ENCODE measurements at places on chromosomes 1 and 21.
A peak's percentile ranks its signal among the peaks of the same experiment; 100 is the strongest.

DNA sequence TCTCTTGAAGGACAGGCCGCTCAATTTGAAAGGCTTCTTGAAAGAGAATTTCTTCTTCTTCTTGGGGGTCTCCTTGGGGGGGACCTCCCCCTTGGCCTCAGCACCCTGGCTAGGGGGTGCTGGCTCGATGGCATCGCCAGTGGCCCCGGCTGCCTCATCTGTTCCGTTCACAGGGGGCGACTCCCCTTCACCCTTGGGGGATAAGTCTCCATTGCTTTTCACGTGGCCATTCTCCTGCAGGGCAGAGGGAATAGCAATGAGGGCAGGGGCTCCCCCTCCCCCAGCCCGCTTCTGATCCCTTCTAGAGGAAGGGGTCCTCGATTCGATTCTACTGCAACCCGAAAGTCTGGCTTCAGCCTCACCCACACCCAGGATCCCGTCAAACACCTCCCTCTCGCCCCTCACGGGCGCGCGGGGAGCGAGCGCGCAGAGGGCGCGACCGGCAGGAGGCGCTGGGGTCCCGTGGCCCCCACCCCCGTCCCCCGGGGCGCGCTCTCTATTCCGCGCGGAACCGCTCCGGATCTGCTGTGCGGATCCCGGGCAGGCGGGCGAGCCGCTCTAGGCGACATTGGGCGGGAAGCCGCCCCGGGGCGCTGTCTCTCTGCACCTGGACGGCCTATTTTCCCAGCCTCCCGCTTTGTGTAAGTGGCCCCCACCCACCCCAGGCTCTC is 1.0 kb downstream of the MARCKSL1 start:
- peak; percentile 66 for DNase-seq

DNA sequence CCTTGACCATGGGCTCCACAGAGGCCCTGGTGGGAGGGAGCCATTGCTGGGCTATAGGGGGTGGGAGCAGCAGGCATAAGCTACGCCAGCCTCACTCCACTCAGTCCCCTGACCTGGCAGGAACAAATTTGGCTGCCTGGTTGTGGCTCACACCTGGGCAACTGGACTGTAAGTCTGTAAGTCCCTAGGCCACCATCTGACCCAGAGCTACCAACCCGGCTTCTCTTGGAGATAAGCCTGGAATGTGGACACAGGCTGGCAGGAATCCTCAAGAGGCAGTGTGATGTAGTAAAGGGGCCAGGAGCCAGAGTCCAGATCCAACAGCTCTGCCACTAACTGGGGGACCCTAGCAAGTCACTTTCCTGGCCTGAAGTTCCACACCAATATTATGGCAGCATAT is 11.4 kb downstream of the NCF2 start:
- DNase-seq: no peak

- no peak for DNase-seq
Observed at GRCh38 chr1:46275030-46275337, 27.4 kb downstream of the RAD54L start.

DNA sequence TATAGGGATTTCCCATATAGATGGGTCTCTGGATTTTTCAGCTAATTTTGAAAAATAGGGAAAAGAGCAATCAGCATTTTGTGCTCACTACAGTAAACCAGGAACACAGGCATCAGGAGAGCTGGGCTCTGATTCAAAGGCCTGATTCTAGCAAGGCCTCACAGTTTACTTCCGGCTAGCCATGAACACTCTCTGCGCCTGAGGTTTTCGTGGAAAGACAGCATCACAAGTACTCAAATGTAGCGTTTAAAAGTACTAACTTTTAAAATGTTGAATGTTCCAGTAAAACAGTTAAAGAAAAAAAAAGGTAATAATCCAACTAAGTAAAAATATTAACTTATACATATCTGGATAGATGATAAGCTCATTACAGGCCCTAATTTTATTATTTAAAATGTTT is 120.6 kb downstream of the SLC45A1 start:
- DNase-seq: no peak

- DNase-seq: peak; percentile 49
Observed at GRCh38 chr1:160522622-160523345, at the start of gene SLAMF6. Gene SLAMF6, minus strand, starts transcription at chr1:160523255. Its CDS starts 63 bp downstream, at chr1:160523192.

GRCh38 chr1:6464514-6464836 is 1.5 kb downstream of the TNFRSF25 start:
- DNase-seq: peak; percentile 42

DNA sequence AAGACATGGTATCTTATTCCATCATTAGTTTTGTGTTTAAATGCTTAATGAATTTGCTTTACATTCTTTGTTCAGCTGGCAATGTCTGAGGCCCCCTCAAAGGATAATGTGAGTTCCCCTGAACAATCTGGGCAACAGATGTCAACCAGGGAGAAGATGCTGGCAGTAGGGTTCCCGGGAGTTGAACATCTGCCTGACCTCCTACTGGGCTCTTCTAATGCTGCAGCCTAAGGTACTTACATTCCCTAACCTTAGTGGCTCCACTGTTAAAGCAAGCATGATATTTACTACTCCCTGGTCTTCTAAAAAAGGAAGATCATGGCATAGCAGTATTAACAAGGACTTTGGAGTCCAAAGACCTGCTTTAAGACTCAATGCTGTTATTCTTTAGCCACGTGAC is 574.9 kb upstream of the NR5A2 start:
- no peak for DNase-seq

DNA sequence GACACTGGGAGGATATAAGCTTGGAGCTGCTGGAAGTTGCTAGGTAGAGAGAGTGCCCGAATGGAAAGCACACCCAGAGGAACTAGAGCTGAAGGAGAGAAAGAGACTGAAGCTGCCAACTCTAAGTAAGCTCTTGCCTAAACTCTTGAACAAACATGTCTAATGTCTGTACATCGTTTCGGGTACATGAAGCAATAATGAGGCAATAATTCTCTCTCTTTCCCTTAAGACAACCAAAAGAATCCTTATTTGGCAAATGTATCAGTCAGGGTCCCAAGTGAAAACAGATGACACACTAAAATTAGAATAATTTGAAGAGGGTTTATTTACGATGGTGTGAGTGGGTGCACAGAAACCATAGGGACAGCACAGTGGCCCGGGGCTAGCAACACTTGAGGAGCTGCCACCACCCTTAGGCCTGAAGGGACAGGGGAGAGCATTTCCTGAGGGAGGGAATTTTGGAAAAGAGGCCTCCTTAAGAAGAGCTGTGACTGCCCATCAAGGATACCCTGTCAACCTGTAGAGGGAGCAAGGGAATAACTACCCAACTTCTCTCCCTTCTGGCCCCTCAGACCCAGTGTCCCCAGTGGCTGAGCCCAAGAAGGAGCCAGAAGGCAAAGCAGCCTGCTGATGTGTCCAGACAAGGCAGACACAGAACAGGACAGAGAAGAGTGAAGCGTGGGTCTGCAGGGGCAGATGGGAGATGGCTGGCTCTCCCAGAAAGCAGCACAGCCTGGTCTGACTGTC is 36.1 kb upstream of the KHDRBS1 start:
- no peak for DNase-seq

DNA sequence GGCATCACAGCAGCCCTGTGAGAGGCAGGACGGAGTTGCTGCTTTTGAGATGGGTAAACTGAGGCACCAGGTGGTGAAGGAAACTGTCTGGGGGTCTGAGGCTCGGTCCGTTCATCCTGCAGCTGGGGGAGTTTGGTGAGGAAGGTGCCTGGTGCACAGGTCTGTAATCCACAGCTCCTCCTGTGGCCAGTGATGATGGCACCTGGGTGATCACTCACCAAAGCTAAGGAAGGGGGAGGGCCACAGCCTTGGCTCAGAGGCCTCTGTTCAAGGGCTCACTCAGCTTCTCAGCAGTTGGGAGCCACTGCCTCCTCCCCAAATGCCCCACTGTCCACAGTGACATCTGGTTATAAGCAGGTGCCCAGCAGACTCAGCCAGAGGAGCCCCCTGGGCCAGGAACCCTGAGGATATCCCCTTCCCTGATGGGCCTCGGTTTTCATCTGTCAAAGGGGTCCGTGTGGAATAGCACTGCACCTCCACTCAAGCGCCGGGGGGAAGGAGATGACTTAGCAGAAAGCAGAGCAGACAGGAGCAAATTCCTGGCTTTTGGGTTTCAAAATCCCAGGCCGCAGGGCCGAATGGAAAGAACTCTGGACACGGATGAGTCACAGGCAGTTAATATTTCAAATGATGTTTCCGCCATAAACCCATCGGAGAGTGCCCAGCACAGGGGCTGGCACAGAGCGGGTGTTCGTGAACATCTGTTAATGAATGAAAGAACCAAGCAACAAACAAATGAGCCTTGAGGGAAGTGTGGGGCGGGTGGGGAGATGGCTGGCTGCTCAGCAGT is 82.8 kb downstream of the DMRTB1 start:
- DNase-seq: no peak

GRCh38 chr21:31222142-31222541 is 121.9 kb downstream of the TIAM1 start:
- DNase-seq: no peak

DNA sequence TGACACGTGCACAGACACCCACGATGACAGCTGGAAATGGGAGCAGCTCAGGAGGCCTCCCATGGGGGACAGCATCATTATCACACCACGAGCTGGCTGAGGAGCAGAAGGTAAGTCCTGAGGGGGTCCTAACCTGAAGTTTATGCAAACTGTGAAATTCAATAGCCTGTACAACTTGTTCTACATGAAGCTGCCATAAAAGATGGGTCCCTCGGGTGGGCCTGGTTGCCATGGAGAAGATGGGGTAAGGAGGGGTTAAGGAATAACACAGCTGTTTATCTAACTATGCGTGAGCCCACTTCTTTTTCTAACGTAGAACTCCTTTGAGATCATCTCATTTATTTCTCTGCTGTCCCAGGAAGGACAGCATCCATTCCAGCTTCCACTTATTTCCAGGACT is 163.4 kb upstream of the CD34 start:
- no peak for DNase-seq

- no peak for DNase-seq
Observed at GRCh38 chr21:32917362-32918135, 108.2 kb upstream of the OLIG2 start.

DNA sequence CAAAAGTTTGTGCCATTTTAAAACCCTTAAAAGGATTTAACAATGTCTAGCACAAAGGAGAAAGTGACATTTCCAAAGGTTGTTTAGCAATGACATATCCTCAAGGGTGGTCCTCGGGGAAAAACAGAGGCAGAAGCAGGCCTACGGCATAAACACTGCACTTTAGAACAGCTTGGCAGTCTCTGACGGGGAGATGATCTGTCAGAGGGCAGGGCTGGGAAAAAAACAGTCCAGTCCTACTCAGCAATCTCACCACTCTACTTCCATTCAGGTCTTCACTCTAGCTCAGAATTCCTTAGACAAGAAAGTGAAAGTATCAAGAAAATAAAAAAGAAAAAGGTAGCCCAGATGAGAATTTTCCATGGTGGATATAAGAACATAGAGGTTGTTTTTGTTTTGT is 4.1 kb downstream of the CRYZ start:
- DNase-seq: no peak

DNA sequence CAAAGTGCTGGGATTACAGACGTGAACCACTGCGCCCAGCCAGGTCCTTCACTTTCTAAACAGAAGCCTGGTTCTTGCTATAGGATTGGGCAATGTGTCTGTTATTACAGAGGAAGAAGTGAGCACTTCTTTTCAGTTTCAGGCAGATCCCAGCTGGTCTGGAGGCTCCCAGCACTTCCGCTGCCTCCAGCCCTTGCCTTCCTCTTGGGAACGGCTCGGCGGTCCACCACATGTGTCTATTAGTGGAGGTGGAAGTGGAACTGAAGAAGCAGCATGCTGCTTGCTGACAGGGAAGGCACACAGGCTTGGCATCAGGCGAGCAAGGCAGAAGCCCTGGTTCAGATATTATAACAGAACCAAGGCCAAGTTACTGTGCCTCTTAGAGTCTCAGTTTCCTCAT is 17.0 kb downstream of the MKNK1 start:
- DNase-seq: no peak

GRCh38 chr21:25790122-25790877 is 55.5 kb downstream of the GABPA start:
- no peak for DNase-seq

- DNase-seq: no peak
Observed at GRCh38 chr1:156098784-156099183, 15.7 kb upstream of the LMNA start.

DNA sequence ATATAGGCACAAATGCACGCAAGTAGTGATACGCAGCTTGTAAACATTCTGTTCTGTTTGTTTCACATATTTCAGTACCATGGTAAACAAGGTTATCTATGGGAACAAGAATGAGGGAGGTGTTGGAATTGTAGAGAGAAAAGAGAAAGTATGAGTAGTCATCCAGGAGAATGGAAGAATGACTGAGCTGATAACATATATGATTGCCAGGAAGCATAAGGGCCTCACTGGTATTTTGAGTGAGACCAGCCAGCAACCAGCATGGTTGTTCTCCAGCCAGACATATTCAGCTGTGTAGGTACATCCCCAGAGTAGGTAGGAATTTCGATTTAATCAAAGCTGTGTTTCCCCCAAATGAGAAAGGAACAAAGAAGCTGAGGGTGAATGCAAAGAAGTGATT is 58.9 kb upstream of the ARTN start:
- DNase-seq: no peak

- DNase-seq: no peak
Observed at GRCh38 chr1:22239378-22239777, 96.5 kb upstream of the WNT4 start.

- no peak for DNase-seq
Observed at GRCh38 chr1:115890580-115890979, 49.7 kb upstream of the NHLH2 start.

- no peak for DNase-seq
Observed at GRCh38 chr1:116807394-116808199, 53.4 kb downstream of the CD2 start.

GRCh38 chr1:244817415-244817894 is 18.0 kb upstream of the COX20 start:
- DNase-seq: no peak

DNA sequence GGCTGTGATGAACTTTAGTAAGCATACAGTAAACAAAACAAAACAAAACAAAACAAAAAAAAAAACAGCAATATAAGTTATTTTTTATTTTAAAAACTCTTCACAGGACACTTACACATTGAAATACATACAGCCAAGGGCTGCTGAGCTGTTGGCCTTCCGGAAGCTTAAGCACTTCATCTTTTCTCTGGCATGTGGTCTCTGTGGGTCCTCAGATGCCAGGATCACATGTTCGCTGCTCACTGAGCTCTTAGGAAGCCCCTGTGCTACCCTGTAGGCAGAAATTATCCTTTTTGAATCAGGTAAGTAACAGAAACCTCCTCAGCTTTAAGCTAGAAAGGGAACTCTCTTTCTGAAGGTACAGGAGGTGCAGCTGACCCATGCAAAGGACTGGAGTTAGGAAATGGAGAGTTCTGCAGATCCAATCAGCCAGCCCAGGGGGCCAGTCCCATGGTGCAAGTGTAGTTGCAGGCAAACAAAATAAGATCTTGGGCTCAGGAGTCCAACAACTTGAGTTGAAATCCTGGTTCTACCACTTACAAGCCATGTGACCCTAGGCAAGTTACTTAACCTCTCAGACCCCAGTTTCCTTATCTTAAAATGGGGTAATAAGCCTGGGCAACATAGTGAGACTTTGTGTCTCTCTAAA is 22.4 kb upstream of the MED18 start:
- no peak for DNase-seq

DNA sequence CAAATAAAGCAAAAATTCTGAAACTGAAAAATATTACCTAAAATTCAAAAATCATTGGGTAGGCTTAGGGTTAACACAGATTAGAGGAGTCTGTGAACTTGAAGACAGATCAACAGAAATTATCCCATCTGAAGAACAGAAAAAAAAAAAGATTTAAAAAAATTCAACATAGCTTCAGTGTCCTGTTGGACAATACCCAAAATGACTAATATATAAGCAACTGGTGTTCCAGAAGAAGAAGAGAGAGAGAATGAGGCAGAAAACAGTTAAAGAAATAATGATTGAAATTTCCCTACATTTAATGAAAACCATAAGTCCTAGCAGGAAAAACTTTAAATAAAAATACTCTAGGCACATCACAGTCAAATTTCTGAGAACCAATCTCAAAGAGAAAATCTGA is 31.5 kb downstream of the TMCO1 start:
- DNase-seq: no peak
